ENCODE measurements at places on chromosomes 1 and 21.

DNA sequence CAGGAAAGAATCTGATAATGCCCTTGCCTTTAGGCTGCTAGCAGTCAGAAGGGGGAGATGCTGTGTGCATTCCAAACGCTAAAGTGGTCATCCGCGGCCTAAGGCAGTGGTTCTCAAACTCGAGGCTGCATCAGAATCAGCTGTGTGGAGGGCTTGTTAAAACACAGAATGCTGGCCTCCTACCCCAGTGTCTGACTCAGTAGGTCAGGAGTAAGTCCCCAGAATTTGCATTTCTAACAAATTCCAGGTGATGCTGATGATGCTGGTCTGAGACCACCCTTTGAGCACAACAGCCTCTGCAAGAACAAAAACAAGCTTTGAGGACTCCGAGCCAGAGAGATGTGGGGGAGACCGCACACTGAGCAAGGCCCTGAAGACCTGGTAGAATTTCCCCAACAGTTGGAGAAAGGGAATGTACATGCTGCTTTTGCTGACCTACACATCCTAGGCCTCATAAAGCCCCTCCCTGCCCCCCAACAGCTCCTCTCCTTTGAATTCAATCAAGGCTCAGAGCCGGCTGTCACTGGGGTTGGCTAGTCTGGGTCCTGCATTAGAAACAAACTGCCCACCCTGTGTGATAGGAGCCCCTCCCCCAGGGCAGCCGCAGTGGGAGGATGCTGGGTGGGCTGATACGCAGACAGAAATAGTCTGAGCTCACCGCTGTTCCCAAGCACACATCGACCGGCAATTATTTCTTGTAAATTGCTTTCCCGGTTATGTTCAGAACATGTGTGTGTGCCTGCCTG is 27.1 kb downstream of the SHISAL2A start:
- DNase-seq = no peak

DNA sequence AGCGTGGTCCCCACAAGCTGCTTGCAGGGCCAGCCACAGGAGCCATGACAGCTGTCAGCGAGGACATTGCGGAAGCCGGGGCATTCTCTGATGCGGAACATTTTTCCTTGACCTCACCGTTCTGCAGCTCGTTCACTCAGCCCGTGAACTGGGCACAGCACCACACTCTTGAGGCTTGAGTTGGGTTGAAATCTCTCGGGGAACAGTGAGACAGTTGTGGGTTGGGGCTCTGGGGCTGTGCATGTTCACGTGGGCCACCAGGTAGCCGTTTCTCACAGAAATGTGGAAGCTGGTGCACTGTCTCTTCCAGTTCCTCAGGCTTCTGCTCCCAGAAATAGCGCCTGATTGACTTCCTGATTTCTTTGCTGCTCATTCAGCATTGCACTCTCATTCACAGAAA is 69.8 kb downstream of the SPSB1 start:
- DNase-seq = no peak

- DNase-seq = peak; percentile 57
Measured at GRCh38 chr1:111739925-111740765, 950 bp upstream of the INKA2 start.

GRCh38 chr1:18191037-18191436 is 83.4 kb downstream of the IGSF21 start:
- DNase-seq = no peak

- no peak for DNase-seq
Measured at GRCh38 chr1:241095847-241096246, 261.2 kb downstream of the RGS7 start.

DNA sequence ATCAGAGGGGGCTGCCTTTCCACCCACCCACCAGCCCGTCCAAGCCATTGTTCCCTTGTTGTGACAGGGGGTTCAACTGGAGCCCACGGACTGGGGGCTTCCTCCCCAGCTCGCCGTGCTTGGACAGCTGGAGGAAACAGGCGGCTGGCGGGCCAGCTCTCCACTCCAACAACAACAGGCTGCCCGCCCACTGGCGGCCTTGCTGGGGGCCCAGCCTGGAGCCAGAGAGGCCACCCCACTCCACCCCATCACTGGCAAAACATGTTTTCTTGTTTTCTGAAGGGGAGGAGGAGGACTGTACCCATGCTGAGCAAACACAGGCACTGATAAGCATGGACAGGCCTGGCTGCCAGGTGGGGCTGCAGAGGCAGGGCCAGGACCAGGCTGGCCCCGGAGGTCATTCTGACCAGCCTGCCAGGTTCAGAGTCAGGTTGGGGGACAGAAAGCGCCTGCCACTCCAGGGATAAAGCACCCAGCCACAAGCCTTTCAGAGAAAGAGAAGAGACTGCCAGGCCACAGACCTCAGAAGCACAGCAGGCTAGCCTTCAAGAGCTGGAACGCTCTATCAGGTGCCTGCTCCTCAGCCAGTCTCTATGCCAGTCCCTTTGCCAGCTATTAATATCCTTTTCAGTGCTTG is 32.8 kb downstream of the GJA4 start:
- DNase-seq = no peak

- DNase-seq = no peak
Measured at GRCh38 chr1:53324321-53324720, 3.5 kb downstream of the LRP8 start.

GRCh38 chr1:172139196-172139595 is 281.3 kb upstream of the C1orf105 start:
- no peak for DNase-seq

GRCh38 chr1:226529891-226530290 is 18.7 kb upstream of the STUM start:
- no peak for DNase-seq

DNA sequence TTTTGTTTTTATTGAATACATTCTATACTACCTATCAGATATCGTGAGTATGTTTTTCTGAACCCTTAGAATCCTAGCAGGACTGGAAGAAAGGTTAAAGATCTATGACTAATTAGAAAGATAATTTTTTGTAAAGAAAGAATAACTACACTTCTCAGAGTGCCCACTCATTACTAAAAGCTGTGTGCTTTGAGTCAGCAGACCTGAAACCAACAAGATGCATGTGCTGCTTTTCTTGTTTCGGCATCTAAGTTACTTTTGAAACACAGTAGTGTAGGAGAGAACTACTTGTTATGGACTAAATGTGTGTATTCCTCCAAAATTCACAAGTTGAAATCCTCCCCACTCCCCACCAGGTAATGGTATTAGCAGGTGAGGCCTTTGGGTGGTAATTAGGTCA is 127.8 kb upstream of the ESRRG start:
- no peak for DNase-seq

GRCh38 chr1:101238031-101238628 is 1.3 kb downstream of the S1PR1 start:
- DNase-seq = no peak

- no peak for DNase-seq
Measured at GRCh38 chr1:113256348-113256729, 134.0 kb upstream of the MAGI3 start.

Measured in fibroblast of upper back skin (primary cell).